ENCODE measurements at places on chromosomes 2 and 18. TPM values are rescaled to one million over a fixed set of nuclear protein-coding genes. Genes with fewer than 3 reads are reported as not detected.

Gene CXCR1
- total RNA-seq: 0.51 TPM

- no peak for DNase-seq
Observed at GRCh38 chr2:85309699-85310321, 18.0 kb downstream of the TGOLN2 start.

- DNase-seq: no peak
Observed at GRCh38 chr2:44843086-44843485, 98.4 kb upstream of the SIX3 start.

GRCh38 chr2:80028051-80028450 is 276.5 kb downstream of the LRRTM1 start:
- DNase-seq: no peak

Gene AMER3
- total RNA-seq: not detected

DNA sequence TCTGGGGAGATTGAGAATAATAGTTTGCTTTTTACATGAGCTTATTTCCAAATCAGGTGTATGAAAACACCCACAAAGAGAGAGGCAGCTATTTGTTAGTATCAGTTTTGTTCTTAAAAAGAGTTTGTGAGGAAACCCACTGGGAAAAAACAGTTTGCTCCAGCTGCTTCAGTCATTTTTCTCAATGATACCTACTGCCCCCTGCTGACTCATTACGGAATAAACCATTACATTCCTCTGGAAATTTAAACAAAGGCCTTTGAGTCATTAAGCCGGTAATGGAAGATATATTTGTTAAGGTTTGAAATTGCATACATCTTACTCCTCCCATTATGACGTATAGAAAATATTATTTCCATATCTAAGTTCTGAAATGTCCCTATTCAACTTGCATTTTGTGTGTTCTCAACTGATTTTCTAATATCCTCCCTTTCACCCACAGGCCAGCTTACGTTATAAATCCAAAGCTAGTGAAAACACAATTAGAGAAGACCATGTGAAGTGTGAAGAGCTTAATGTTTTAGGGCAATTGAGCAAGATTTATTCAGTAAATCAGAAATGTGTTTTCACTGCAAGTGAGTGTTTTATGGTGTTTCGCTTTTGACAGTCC is 761.6 kb downstream of the DSC3 start:
- DNase-seq: no peak

Gene IL1B
- total RNA-seq: 1.0 TPM

DNA sequence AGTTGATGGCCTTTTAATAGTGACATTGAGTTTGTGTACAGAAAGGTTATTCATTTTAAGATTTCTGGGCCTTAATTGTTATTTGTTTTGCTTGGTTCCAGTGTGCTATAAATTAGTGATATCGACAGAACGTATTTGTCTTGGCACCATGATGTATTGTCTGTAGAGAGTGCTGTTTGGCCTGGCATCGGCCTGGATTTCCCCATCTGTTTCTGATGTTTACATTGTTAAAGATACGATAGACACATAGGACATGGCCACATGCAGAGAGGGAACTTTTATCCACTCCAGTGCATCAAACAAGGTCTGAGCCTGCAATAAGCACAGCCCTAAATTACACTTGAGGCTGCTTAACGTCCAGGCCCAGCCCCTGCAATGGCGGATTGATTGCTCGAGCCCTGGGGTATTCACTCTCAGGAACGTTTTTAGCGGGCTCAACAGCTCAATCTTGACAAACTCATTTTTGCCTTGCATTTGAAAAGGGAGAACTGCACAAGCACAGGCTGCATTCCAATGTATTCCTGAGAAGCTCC is 144.7 kb downstream of the SLC4A3 start:
- DNase-seq: no peak

GRCh38 chr2:1254662-1255343 is 158.5 kb upstream of the TPO start:
- no peak for DNase-seq
